Stimulated activated CD4-positive, alpha-beta T cell treated with anti-CD3 and anti-CD28 coated beads, Interleukin-4, amount 100 ng/mL, for 24 hours (primary cell): ENCODE measurements at places on chromosomes 6 and 20.

DNA sequence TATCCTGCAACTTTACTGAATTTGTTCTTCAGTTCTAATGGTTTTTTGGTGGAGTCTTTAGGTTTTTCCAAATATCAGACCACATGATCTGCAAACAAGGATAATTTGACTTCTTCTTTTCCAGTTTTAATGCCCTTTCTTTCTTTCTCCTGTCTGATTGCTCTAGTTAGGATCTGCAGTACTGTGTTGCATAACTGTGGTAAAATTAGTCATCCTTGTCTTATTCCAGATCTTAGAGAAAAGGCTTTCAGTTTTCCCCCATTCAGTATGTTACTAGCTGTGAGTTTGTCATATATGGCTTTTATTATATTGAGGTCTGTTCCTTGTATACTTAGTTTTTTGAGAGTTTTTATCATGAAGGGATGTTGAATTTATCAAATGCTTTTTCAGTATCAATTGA lies 4.3 kb downstream of the MICA start:
- no peak for DNase-seq

DNA sequence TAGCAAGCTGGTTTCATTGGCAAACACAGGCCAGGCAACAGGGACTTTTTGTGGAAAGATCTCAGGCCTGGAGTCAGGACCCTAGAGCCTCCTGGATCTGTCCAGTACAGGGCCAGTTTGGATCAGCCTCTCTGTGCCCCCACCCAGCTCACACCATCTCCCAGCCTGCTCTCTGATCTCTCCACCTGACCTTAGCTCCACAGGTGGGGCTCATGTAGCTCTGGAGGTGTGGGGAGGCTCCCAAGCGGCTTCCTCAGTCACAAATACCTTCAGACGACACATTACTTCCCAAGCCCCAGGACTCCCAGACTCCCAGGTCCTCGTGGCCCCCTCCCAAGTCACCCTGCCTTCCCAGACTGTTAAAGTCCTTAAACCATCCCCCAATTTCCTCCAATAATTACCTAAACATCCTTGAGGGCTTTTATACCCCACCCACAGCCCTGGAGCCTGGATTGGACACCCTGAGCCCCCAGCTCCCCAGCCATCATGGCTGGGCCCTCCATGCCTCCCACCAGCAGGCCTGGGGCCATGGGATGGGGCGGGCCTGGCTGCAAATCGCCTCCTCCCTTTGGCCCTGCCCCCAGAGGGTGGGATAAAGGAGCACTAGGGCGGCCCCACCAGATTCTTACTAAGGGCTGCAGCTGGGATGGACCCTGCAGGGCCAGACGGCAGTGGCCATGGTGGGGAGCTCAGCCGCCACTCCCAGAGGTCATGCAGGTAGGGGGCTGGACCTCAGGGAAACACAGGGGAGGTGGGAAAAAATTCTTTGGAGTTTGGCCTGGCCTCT lies 15.9 kb upstream of the FANCE start:
- DNase-seq: no peak

GRCh38 chr6:136990754-136991153 lies 54.0 kb downstream of the IL20RA start:
- DNase-seq: no peak

- DNase-seq: no peak
These were observed 610.5 kb downstream of the TFAP2B start for GRCh38 chr6:51429017-51429712.

- no peak for DNase-seq
These were observed 24.4 kb downstream of the PLCB1 start for GRCh38 chr20:8156235-8157079.
